ENCODE measurements at places on chromosomes 2 and 18. TPM values are rescaled to one million over a fixed set of nuclear protein-coding genes. Genes with fewer than 3 reads are reported as not detected.

CIB4 gene
- total RNA-seq = not detected

DSG2 gene
- 5.6 TPM for total RNA-seq

SPP2 gene
- not detected for total RNA-seq

LCT gene
- not detected for total RNA-seq

DUSP19 gene
- total RNA-seq = 4.8 TPM

SLC19A3 gene
- 1.6 TPM for total RNA-seq

NCKAP1 gene
- 76.4 TPM for total RNA-seq

HK2 gene
- total RNA-seq = 20.0 TPM

HOXD12 gene
- total RNA-seq = not detected

STAT4 gene
- 0.54 TPM for total RNA-seq

KCNG3 gene
- total RNA-seq = not detected

LBX2 gene
- 3.0 TPM for total RNA-seq

SPEG gene
- total RNA-seq = 22.7 TPM

ACKR3 gene
- total RNA-seq = 2.0 TPM

PROM2 gene
- total RNA-seq = 0.18 TPM

PCGF1 gene
- total RNA-seq = 27.5 TPM

NEU2 gene
- not detected for total RNA-seq

COL4A4 gene
- total RNA-seq = 1.1 TPM

CCDC150 gene
- total RNA-seq = 19.7 TPM

POMC gene
- 0.63 TPM for total RNA-seq

SIX3 gene
- total RNA-seq = not detected

MBOAT2 gene
- 18.1 TPM for total RNA-seq

SMAD7 gene
- total RNA-seq = 27.2 TPM

FAM237A gene
- not detected for total RNA-seq

All from fibroblast of the aortic adventitia (primary cell).